ENCODE measurements at places on chromosomes 5 and 9. TPM values are rescaled to one million over a fixed set of nuclear protein-coding genes. Genes with fewer than 3 reads are reported as not detected.

GRCh38 chr9:23643656-23644258 lies 182.3 kb downstream of the ELAVL2 start:
- DNase-seq = no peak

LRRC70 gene
- total RNA-seq = 0.70 TPM

GRCh38 chr5:173232499-173233346 lies 2.3 kb downstream of the NKX2-5 start:
- no peak for DNase-seq

DNA sequence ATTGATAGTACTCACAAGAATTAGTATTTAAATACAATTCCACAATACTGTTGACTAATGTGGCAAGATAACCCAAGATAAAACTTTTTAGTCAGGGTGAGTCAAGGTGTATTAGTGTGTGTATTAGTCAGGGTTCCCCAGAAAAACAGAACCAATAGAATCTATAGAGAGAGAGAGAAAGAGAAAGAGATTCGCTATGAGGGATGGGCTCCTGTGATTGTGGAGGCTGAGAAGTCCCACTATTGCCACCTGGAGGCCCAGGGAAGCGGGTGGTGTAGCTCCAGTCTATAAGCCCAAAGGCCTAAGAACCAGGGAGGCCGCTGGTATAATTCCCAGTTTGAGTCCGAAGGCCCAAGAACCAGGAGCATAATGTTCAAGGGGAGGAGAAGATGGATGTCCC lies 10.0 kb upstream of the SHISAL2B start:
- no peak for DNase-seq

TMEFF1 gene
- 0.14 TPM for total RNA-seq

DNA sequence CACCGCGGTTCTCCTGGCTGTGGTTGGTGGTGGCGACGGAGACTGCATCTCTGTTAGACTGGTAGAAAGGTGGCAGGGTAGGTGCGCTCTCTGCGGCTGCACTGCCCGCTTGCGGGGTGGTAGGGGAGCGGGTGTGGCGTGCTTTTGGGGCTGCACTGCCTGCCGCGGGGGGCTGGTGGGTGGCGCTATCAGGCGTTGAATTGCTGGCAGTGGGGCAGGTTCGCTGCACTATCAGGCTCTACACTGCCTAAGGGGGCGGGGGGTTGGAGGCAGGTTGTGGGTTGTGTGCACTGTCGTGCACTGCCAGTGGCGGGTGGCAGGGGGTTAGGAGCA lies 21.0 kb upstream of the TRIM52 start:
- DNase-seq = no peak

DNA sequence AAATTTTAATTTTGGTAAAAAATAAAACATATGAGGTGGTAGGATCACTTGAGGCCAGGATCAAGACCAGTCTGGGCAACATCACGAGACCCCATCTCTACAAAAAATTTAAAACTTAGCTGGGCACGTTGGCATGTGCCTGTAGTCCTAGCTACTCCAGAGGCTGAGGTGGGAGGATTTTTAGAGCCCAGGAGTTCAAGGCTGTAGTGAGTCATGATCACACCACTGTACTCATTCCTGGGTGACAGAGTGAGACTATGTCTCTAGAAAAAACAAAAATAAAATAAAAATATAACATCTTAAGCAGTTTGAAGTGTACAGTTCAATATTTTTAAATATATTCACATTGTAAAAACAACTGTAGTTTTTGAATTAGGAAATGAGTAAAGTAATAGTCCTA lies 108.3 kb downstream of the SMIM15 start:
- no peak for DNase-seq

DNA sequence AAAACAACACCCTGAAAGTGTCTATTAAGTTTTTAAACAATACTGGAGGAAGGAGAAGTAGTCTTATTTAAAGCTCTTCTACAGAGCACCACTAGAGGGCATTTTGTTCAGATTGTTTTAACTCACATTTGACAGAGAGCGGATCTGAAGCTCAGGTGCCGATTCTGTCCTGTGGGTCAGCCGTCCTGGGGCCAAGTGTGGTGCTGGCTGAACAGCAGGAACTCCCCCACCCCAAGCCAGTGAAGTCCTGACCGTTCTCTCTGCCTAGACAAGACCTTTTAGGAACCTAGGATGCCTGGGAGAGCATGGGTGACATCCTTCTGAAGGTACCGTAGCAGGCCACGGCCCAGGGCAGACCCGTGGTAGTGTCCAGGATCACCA lies 3.9 kb downstream of the EXOC3 start:
- DNase-seq = no peak

DNA sequence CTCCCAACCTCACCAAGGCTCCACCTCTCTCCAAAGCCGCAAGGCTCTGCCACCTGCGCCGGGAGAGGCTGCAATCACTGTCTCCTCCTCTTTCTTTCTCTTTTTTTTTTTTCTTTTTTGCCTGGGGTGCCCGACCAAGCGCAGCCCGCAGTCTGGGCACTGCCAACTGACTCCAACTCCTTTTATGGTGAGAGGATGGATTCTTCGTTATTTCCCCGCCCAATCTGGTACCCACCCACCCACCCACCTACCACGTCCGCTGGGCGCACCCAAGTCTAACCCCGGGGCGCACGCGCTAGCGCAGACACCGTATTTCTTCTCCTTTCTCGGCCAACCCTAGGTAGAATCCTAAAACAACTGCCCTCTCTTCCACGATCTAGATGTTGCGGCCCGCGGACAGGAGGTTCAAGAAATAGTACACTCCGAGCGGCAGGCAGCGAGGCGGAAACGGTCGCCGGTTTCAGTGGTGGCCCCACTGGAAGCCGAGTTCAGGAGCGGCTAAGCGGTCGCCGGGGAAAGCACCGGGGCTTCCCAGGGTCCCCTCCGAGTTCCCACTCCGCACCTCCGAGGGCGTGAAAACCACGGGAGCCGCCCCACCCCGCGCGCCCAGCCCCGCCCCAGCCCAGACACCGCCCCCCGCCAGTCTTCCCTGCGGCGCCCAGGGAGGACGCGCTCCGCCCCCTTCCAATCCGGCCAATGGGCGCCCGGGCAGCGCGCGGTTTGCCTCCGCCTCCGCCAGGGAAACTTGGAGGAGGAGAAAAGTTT lies 385 bp upstream of the PTGER4 start:
- peak; percentile 94 for DNase-seq

GRCh38 chr5:72109625-72110024 lies 2.4 kb downstream of the MAP1B start:
- DNase-seq = no peak

- DNase-seq = no peak
These were observed 358.6 kb upstream of the PAPPA start for GRCh38 chr9:115794921-115795475.

BTNL9 gene
- 46.4 TPM for total RNA-seq

DNA sequence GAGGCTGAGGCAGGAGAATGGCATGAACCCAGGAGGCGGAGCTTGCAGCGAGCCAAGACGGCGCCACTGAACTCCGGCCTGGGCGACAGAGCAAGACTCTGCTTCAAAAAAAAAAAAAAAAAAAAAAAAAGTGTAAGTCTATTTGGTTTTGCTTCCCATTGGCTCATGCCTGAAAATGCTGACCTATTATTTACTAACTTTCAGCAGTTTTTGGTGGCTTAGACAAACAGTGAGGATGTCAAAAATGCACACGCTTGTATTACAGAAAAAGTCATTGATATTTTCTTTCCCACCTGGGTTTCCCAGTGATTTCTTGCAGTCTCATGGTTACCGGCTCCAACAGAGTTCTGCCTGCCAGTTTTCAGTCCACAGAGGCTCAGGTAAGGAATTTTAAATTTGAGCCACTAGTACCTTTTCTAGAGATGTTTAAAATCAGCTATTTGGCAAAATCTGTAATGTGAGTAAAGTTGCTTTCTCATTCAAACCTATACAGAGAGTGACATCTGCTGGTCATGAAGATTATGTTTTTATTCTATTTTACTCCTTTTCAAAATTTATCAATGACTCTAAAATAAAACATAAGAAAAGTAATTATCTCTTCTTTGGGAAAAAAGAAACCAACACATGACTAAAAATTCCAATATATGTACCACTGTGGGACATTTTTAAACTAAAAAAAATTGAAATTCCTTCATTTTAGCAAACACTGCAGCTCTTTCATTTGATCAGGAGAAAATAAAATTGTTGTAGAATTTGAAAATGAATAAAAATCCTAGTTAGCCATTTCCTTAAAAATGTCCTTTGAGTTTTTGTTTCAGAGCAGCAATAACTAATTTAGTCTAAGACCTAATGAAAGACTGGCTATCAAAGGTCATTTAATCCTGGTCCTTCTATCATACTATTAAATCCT lies 8.8 kb downstream of the FAM200C start:
- no peak for DNase-seq

PCDHGB3 gene
- total RNA-seq = 8.5 TPM

SLC25A2 gene
- total RNA-seq = not detected

SCAI gene
- total RNA-seq = 4.0 TPM

- DNase-seq = no peak
These were observed 67.5 kb upstream of the MAMDC2 start for GRCh38 chr9:69976152-69976551.

GRCh38 chr5:72947498-72947897 lies 8.3 kb upstream of the FCHO2 start:
- DNase-seq = no peak

DNA sequence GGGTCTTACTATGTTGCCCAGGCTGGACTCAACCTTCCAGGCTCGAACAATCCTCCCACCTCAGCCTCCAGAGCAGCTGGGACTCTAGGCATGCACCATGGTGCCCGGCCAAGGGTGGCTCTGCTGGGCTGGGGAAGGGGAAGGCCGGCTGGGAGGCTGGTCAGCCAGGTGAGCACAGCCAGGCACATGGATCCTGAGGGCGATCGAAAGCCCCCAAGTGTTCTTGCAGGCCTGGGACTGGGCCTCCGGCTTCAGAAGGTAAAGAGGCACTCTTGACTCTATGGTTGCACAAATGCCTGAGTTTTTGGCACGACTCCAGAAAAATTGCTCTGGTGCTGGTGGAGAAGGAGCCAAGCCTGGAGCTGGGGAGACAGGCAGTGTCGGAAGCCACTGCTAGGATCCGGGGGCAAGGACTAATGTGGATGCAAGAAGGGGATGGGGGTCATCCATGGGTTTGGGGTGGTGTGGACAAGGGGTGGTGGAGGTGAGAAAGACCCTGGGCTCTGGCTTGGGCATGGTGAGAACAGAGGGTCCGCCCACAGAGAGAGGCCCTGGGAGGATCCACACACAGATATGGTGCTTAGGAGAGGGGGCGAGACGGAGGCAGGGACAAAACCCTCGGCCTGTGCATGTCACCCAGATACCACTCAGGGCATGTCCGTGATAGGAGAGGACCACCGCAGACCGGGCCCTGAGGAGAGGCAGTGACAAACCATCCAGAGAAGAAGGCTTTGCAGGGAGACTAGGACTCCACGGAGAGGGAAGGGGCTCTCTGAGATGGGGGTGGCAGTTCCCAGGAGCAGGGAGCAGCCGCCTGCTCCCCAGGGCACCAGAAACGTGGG lies 51.1 kb upstream of the COL5A1 start:
- DNase-seq = no peak

GRCh38 chr5:81245871-81246235 lies 12.7 kb downstream of the CKMT2 start:
- DNase-seq = no peak

- DNase-seq = no peak
These were observed 279.7 kb downstream of the EBF1 start for GRCh38 chr5:158819840-158820620.

- no peak for DNase-seq
These were observed 124.3 kb downstream of the TTC39B start for GRCh38 chr9:15182730-15183129.

CNTNAP3B gene
- total RNA-seq = 4.3 TPM

CCIN gene
- not detected for total RNA-seq

HTR4 gene
- total RNA-seq = 1.6 TPM

DNA sequence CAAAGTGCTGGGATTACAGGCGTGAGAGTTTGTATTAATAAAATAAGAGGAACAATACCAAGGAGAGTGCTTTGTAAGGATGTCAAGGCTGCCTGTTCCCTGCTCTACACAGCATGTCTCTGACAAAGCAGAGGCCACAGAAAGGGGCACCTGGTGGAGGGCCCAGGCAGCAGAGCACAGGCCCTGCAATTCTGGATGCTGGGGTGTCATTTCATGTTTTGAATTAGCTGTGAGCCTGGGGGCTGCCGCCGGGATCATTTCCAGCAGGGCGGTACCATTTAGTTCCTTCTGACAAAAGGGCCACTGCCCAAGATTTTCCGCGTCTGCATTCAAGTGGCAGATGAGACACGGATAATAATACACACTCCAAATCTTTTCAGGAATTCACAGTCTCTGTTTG lies 396.9 kb downstream of the GADD45G start:
- no peak for DNase-seq

DNA sequence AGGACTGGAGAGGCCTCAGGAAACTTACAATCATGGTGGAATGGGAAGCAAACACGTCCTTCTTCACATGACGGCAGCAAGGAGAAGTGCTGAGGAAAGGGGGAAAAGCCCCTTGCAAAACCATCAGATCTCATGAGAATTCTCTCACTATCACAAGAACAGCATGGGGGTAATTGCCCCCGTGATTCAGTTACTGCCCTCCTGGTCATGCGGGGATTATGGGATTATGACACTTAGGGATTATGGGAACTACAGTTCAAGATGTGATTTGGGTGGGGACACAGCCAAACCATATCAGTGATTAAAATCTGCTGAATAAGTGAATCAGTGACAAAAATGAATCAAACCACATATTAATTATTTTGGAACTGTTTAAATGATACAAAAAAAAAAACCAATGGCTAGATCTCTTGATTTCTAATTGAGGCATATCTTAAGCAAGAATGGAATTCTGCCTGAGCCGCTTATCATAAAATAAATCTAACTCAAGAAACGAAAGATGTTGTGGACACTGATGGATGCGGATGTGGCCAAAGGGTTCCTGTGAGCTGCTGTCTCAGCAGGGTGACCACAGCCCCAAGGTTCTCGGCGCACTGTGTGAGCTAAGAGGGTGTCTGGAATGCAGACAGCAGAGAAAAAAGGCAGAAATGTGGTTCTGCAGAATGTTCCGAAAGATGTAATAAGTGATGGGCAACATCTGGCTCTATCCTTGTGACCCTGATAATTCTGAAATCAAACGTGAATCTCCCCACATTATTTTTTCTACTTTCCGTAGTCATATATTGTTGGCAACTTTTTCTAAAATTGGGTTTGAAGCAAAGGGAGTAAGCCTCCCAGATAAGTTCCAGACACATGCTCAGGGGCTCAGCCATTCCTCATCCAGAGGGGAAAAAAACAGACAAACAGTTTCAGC lies 107.2 kb upstream of the ICE1 start:
- DNase-seq = no peak

- DNase-seq = no peak
These were observed 7.1 kb upstream of the IFNA6 start for GRCh38 chr9:21357479-21358460.

DNA sequence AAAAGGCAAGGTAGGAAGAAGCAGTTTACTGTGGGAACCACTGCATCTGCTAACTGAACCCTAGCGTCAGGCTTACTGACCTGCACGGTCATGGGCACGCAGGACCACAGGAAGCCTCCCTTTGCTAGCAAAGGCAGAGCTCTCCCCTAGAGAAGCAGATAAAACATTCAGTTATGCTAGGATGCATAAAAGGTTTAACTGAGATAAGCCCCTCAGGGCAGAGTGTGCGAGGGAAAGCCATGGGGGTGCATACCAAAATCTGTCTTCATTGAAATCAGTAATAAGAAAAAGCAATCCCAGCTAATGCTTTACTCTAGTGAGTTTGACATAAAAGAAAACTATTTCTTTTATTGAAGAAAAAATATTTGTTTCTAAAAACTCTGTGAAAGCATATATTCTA lies 2403.7 kb upstream of the C9orf72 start:
- DNase-seq = no peak

GRCh38 chr9:16705111-16705604 lies 165.3 kb downstream of the BNC2 start:
- DNase-seq = peak; percentile 83

GRCh38 chr9:107292821-107293542 lies 9.9 kb downstream of the RAD23B start:
- no peak for DNase-seq

FIBCD1 gene
- not detected for total RNA-seq

GRCh38 chr9:81058782-81059181 lies 630.6 kb downstream of the TLE1 start:
- DNase-seq = no peak
